ENCODE measurements at places on chromosomes 3 and 15.
A peak's percentile ranks its signal among the peaks of the same experiment; 100 is the strongest.

DNA sequence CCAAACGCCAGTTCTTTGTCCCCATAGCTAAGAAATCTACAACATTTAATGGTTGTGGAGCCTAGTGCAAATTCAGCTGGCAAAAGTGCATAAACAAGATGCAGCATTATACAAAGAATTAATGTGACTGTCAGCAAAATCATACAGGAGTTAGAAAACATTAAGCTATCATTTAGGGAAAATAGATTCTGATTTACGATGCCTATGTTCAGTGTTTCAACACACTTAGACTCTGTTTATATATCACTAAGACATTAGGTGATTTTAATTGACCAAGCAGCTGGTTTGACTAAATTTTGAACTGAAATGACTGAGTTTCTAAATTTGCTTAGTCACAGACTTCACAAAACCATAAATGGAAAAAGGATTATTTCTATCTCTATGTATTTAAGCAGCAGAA is 1076.8 kb downstream of the TBL1XR1 start:
- DNase-seq, result no peak

- no peak for DNase-seq
These were observed 32.0 kb upstream of the ZNF445 start for GRCh38 chr3:44509393-44509921.

DNA sequence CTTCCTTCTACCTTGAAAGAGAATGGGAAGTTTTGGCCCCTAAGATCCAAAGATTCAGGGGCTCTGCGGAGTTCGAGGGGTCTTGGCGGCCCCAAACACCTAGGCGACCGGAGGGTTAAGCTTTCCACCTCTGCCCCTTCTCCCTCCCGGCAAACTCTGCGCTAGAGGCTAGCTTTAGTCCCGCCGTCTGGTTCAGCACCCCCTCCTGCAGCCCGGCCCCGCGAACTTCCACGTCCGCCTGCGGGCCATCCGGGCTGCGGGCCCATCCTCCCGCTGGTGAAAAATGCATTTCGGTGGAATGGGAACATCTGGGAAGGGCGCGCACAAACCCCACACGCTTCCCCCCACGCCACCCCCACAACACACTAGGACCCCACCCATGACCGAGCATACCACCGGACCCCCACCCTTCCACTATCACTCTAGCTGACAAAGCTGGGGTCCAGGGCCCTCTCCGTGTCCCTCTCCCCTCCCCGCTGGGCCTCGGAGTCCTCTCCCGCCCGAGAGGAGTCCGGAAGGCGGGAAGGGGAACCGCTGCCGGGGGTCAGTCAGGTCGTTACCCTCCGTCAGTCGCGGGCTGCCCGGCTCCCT is 1.0 kb downstream of the SHOX2 start:
- DNase-seq, result no peak

- DNase-seq, result no peak
These were observed 20.8 kb upstream of the ALAS1 start for GRCh38 chr3:52176951-52177700.

DNA sequence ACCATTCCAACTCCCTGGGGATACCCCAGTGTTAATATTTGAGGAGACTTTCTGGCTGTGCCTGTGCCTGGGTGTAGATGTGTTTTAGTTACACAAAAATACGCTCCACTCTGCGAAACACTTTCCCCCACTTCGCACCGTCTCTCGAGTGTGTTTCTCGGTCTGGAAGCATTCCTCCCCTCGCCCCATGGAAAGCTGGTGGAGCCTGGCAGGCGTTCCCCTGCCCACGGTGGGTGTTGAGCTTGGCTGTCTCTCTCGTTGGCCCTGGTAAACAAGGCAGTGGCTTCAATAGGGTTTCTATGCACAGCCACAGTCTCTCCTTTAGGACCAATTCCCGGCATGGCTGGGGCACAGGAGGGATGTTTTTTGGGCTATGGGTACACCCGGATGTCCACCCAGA is 19.3 kb downstream of the IQSEC1 start:
- no peak for DNase-seq

- no peak for DNase-seq
These were observed 132.0 kb downstream of the ECT2 start for GRCh38 chr3:172882563-172882962.

DNA sequence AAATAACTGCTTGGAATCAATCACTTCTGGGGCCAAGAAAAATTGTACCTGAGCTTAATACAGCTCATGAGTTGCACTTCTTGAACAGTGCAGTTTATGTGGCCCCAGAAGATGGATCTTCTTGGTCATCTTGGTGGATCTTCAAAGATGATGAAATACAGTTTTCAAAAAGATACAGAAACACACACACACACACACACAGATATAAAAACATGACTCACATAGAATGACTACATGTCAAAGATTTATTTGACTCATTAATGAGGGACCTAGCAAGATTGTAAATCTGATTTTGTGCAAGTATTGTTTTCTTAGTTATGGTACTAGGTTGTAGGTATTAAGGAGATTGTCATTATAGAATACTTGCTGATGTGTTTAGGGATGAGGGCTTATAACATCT is 32.6 kb downstream of the PDCD6IP start:
- no peak for DNase-seq

- no peak for DNase-seq
These were observed 485.6 kb upstream of the IL12A start for GRCh38 chr3:159502986-159503385.

- no peak for DNase-seq
These were observed 115.7 kb upstream of the TJP1 start for GRCh38 chr15:29937956-29938355.

DNA sequence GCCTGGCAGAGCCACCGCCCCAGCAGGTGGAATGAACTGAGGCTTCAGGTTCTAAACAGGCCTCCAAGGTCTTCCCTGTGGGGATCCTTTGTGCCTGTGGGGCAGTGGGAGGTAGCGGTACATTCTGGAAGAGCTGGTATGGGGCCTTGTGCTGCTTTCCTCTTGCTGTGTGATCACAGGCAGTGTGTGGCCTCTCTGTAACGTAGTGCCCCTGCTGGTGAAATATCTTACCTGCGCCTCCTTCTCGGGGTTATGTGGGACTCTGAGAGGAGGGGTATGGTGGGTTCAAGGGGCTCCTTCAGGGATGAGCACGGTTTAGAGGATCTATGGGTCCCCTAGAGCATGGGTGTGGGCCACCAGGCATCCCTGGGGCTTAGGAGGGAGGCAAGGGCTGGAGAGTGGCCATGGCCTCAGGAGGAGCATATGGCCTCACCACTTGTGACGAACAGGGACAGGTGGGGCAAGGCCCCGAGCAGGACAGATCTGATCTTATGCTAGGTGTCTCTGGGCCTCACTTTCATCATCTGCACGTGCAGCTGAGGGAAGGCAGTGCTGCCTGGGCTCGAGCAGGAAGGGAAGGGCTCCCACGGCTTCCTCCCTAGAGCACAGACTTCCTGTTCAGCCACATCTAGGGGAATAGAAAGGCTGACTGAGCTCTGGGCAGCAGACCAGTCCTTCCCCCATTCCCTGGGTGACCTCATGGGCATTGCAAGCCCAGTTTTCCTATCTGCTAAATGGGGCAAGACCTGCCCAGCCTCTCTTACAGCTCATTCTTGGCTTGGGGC is 1.9 kb upstream of the ALS2CL start:
- DNase-seq, result peak; percentile 90

DNA sequence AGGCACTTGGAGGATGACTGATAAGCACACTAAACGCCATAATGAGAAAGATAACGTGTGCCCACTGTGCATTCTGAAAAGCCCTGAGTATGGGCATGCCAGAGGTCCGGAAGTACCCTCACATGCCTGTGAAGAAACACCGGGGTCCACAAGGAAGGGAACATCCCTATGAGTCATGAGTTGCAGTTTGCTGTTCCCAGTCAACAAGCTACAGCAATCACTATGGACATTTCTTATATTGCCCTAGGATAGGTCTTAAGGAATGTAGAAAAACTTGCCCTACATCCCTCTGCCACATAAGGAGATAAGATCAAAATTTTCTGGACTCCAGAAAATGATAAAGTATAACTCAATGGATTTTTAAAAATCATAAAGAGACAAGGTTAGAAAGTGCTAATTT is 9.9 kb downstream of the MB21D2 start:
- no peak for DNase-seq

- DNase-seq, result no peak
These were observed 35.7 kb upstream of the ZNF770 start for GRCh38 chr15:35023804-35024203.

GRCh38 chr3:174639970-174640369 is 219.2 kb upstream of the NAALADL2 start:
- no peak for DNase-seq

DNA sequence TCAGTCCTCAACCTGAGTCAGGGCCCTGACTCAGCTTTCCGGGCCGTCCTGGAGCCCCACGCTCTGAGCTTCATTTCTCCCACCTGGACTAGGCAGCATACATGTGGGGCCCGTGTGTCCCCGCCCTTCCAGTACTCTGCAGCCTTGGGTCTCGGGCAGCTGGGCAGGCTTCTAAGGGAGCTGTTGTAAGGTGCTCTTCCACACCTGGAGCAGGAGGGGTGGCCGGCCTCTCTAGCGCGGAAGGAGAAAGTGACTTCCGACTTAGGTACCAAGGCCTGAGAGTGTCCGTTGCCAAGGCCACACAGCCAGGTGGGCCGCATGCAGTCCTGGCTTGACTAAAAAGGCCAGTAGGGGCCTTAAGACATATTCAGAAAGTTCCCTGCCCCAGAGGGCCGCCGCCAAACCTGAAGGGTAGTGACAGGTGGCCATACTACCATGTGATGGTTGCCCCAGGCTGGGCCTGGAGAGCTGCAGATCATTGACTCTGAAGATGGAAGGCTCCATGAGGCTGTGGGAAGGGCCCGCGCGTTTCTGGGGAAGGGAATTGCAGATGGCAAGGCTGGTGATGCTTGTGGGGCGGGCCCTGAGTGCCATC is 9.4 kb upstream of the SEMA3B start:
- DNase-seq, result no peak

DNA sequence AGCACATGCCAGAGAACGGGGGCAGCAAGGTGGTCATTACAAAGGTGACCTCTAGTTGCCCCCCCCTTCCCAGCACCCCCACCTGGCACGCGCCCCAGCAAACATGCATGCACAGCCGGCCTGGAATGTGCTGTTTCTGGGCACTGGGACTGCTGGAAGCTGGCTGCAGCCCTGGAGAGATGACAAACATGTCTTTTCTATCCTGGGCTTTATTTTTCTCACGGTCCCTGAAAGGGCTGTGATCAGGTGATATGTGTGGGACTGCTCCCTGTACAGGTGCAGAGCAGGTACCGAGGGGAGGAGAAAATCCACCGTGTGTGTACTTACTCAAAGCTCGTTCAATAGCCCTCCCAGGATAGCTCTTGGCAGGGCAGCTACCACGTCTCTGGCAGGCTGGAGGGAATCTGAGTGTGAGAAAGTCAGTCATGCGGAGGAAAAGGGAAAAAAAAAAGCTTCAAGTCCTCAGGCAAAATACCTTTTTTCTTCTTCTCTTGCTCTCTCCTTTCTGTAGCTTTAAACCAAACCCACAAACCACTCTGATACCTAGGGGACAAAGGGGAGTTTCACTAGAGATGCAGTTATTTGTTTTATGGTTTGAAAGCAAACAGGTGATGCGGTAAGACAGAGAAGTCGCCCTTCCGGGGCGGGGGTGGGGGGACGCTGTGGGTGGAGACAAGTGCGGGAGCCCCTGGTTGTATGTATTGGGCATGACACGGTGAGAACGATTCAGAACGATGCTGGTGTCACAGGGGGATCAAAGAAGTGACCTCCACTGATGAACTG is 5.0 kb upstream of the HES1 start:
- no peak for DNase-seq

DNA sequence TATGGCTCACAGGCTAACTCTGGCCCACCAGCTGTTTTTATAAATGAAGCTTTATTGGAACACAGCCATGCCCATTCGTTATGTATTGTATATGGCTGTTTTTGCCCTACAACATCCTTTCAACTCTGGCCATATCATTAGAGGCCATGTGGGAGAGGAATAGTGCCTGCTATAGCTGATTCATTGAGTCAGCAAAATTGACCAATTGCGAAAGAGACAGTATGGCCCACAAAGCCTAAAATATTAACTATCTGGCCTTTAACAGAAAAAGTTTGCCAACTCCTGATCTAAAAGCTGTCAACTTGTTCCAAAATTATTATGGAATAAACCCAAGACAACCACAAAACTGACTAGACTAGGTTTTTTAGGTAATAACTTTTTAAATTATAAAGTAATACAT is 1.4 kb downstream of the NR1I2 start:
- DNase-seq, result no peak

DNA sequence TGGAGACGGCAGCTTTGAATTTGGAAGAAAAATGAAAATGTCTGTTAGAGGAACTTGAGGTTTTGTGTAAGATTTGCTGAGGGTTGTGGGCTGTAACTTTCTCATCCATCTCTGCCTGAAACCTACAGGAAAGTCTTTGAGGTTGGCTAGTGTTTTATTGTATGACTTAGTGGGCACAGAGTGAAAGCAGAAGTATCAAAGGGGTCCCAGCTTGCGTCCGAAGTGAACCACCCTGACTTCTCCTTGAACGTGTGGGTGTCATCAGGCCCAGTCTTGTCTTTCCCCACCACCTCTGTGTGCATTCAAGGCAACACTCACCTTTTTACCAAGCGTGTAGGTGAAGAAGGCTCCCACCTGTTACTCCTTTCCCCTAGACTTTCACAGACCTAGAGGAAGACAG is 682.1 kb upstream of the CFAP20DC start:
- no peak for DNase-seq

GRCh38 chr15:43225201-43225949 is 4.6 kb upstream of the EPB42 start:
- DNase-seq, result peak; percentile 5

DNA sequence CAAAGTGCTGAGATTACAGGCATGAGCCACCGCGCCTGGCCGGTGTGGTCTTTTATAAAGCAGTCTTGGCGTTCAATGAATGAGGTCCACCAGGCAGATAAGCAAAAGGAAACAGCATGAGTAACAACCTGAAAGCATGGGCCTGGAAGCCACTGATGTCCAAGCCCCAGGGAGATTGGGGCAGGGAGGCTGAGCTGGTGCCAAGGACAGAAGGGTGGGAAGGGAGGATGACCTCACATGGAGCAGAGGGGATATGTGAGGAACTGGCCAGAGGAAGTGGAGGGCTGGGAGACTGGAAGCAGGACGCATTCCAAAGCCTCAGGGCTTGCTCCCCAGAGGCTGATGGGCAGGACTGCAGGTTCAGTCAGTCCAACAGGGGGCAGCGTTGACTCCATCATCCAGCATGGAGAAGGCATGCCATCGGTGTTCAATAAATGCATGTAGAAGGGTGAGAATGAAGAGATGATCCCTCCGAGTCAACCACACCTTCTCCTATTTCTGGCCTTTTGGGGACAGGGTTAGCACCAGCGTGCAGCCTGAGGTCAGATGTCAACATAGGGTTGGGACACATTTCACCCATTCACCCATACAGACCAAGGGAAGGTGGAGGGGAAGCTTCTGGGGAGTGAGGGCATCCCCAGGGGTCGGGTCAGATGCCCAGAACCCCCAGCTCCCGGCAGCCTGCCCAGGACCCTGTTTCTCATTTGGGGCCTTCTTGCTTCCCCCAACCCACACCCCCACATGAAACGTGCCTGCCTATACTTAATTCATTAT is 14.8 kb downstream of the MYL3 start:
- DNase-seq, result no peak

- DNase-seq, result no peak
These were observed 82.5 kb upstream of the NAALADL2 start for GRCh38 chr3:174776636-174777035.

All from GF-D8 (cell line).